Spinal cord (tissue), 10 donors: ENCODE measurements at places on chromosomes 16 and 17. TPM values are rescaled to one million over a fixed set of nuclear protein-coding genes. Genes with fewer than 3 reads are reported as not detected.

DNA sequence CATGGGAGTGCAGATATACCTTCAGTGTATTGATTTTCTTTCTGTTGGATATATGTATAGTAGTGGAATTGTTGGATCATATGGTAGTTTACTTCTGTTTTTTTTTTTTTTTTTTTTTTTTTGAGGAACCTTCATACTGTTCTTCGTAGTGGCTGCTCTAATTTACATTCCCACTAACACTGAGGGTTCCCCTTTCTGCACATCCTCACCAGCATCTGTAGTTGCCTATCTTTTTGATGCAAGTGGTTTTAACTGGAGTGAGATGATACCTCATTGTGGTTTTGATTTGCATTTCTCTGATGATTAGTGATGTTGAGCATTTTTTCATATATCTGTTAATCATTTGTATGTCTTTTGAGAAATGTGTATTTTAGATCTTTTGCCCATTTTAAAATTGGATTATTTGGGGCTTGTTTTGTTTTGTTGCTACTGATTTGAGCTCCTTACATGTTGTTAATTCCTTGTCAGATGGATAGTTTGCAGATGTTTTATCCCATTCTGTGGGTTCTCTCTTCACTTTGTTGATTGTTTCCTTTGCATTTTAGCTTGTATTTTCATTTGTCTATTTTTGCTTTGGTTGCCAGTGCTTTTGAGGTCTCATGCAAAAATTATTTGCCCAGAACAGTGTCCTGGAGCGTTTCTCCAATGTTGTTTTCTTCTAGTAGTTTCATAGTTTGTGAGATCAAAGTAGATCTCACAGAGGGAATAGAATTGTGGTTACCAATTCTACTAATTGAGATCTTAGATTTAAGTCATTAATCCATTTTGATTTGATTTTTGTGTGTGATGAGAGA is 25.0 kb upstream of the BCAS3 start:
- no peak for DNase-seq

- DNase-seq = no peak
Measured at GRCh38 chr16:49602976-49603310, 229.3 kb downstream of the C16orf78 start.

DNA sequence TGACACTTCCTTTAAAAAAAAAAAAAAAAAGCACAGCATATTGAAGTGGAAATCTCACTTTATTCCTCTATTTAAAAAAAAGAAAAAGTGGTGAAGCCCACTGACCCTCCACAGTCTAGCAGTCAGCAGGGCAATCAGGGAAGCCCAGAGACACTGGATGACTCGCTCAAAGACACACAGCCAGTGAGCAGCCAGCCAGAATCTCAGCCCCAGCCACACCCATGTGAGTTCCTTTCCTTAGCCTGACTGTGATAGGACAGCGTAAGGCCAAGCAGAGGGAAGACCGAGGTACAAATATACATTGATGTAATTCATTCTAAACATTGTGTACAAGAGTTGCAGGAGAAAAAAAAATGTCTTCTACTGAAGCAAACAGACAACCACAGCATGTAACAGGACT is 22.5 kb downstream of the XPO6 start:
- no peak for DNase-seq

- no peak for DNase-seq
Measured at GRCh38 chr16:67393788-67394154, 473 bp upstream of the TPPP3 start.

- DNase-seq = peak; percentile 56
Measured at GRCh38 chr17:28405632-28406472, at the start of gene SLC46A1. Gene SLC46A1 (minus strand): TSS chr17:28406212. CDS start chr17:28406114, 98 bp downstream.

DNA sequence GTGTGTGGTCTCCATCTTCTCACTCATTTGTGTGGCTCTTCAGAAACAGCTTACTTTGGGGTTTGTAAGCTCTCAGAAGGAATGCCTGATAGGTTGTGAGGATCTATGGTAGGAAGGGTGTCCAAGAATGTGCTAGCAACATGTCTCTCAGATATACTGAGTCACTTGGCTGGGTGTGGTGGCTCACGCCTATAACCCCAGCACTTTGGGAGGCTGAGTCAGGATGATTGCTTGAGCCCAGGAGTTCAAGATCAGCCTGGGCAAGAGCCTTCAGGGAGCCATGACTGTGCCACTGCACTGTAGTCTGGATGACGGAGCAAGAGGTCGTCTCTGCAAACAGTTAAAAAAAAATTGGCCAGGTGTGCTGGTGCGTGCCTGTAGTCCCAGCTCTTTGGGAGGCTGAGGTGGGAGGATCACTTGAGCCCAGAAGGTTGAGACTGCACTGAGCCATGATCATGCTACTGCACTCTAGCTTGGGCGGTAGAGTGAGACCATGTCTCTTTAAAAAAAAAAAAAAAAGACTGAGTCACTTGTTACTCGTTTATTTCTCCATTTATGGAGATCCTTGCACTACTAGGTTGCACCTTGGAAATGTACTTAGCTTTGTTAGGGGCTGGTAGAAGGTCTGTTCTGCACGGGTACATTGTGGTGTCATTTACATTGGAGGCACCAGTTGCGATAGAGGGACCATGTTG is 232.0 kb downstream of the SNX29 start:
- no peak for DNase-seq

Gene SPIRE2
- 14.1 TPM for total RNA-seq

Gene TLCD1
- 5.1 TPM for total RNA-seq

DNA sequence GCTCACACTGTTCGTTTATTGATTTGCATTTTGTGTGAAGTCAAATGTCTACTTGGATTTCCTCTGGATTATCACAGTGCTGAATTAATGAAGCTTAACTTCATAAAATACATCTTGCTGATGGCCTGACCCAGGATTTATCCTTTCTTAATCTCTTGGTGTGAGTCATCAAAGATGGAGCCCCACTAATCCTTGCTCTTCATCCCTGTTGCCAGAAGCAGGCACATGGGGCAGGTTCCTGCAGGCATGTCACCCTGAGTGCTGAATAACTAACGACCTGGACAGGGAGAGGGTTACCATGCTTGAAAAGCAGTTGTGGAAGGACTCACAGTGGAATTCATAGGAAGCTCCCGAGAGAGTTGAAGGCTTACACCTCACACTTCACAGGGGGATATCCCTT is 56.0 kb upstream of the FA2H start:
- no peak for DNase-seq

DNA sequence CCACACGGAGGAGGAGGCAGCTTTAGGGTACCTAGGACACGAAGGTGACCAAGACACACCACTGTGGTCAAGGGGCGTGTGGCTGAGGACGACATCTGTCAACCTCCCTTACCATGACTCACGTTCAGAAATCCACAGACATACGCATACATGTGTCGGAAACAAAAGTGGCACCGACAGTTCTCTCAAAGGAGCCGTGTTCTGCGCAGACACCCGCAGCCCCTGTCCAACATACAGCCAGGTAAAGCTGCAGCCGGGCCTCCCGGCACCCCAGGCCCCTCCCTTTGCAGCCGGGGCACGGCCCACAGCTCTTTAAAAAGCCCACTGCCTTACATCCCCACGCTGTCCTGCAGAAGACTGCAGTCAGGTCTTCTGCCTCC is 40.5 kb upstream of the KLHDC4 start:
- no peak for DNase-seq

DNA sequence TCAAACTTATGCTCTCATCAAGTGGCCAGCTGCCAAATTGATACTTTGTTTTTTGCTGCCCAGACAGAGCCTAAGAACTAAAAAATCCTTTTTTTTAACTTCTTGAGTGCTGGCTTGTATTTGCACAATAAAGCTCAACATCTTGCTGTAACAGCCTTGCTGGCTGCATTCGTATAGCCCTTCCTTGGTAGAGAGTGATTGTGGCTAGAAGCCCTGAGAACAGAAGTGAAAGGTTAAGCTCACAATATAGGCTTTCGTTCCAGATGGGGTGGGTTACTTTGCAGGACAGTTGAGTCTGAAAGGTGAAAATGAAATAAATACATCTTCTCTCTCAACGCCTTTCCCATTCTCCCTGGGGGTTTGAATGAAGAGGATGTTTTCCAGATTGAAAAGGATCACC is 278.8 kb downstream of the HS3ST3B1 start:
- DNase-seq = no peak

DNA sequence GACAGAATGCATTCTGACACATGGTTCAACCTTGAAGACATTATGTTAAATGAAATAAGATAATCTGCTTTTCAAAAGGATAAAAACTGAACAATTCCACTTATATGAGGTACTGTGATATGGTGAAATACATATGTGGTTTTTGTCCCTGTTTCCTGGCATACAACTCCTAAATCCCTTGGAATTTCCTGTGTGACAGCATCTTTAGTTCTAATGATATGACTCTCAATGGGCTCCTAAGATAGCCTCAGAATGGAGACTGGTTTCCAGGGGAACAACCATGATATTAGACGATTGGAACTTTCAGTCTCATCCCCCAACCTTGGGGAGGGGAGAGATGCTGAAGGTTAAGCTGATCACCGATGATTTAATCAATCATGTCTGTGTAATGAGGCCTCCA is 37.7 kb upstream of the PHLPP2 start:
- no peak for DNase-seq

Gene ZSCAN10
- total RNA-seq = not detected

DNA sequence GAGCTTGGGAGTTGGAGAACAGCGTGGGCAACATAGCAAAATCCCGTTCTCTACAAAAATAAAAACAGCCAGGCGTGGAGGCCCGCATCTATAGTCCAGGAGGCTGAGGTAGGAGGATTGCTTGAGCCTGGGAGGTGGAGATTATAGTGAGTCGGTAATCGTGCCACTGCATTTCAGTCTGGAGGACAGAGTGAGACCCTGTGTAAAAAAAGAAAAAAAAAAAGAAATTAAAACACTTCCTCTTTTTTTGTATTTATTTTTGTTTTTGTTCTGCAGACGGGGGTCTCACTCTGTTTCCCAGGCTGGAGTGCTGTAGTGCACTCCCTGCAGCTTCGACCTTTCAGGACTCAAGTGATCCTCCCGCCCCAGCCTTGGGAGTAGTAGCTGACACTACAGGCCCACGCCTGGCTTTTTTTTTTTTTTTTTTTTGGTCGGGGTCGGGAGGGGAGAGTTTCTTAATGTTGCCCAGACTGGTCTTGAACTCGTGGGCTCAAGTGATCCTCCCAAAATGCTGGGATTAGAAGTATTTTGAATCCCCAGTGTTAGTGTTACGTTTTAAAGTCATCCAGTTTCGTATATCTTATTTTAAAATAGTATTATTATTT is 1.5 kb downstream of the IST1 start:
- no peak for DNase-seq

GRCh38 chr17:76404256-76404655 is 19.8 kb downstream of the SPHK1 start:
- no peak for DNase-seq
